ENCODE measurements at places on chromosomes 13 and 19.

GRCh38 chr19:12985049-12985776, 10.1 kb upstream of the NFIX start:
- DNase-seq: peak; percentile 68

DNA sequence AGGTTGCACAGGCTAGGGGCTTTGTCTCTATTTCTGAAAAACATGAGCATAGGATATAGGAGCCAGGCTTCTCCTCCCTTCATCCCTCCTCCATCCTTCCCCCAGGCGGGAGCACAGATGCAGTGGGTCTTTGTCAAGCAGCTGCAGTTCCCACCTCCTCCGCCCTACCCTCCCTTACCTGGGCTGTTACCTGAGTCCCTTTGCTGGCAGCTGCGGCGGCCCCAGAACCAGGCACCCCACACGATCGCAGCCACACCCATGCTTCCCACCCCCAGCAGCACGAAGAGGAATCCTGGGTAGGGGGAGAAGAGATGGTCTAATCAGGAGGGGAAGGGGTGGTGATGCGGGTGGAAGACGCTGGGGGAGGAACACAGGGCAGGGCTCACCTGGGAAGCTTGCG, 7.8 kb downstream of the TMIGD2 start:
- DNase-seq: no peak

DNA sequence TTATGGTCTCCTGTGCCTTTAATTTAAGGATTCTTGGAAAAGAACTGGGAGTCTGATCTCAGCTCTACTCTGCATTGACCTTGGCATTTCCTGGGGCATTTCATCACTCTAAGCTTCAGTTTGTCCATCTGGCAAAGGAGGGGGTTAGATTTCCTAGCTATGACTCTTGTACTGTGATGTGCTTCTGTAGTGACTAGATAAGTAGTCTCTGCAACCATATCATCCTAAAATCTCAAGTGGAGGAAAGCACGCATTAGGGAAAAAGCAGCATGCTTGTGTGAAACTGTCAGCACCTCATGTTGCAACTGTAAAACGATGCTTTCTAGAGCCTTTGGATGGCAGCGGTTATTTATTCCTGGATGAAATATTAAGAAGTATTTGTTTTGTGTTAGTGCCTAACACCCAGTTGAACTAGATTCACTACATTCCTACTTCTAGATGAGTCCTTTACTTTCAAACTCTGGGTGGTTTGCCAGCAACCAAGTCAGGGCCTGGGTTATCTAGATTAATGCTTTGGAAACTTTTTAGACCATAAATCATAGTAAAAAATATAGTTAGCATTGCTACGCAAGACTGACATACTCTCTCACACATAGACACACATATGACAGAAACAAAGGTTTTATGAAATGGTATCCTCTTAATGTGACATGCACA, 6.8 kb downstream of the WDFY2 start:
- no peak for DNase-seq

DNA sequence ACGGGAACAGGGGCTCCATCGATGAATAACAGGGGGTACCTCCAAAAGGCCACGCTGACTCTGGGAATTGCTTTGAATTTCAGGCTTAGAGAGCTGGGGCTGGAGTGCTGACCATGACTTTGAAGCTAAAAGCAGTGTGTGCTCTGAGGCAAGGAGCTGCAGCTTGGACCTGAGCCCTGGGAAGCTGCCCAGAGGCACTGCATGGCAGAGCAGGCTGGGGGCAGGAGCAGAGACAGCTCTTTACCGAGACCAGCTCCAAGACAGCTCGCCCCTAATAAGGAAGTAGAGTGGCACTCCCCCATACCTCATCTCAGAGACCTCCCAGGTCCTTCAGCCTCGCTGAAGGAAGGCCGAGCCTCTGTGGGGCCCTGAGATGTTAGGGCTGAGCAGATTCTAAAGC, 200.2 kb downstream of the COL4A1 start:
- no peak for DNase-seq

GRCh38 chr13:113545455-113545930, 39.1 kb upstream of the TFDP1 start:
- no peak for DNase-seq

DNA sequence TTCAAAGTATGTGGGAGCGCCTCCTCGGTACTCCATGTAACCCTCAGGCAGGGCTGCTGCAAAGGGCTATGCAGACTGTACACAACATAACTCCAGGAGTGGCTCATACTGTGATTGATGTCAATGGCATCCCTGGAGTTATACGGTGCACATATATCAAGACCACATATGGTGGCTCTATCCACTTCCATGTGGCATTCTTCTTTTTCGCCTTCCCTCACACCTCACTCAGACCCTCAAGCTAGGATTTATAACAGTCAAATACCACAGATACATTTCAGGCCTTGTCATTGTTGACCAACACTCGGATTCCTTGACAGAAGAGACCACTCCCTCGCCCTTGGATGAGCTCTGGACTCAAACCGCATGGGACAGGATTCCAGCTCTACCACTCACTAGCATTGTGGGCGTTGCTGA, 11.3 kb upstream of the UBL3 start:
- DNase-seq: no peak

GRCh38 chr13:24693862-24694471, 13.8 kb downstream of the ATP12A start:
- peak; percentile 65 for DNase-seq

DNA sequence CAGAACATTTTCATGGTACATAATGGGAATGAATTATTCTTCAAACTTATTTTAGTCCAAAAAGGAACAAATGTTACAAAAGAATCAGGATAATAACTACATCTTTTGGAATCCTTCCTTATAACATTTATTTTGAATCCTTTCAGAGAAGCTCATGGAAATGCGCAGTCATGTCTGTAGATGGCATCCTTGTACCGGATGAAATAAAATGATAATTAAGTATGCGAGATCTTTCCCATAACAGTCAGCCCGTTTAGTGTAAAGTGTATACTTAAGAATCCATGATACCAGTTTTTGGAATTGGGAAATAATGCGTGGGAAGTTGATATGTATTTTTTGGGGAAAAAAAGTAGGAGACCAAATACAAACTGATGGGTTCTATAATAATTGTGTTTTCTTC, 418.8 kb downstream of the GPC5 start:
- DNase-seq: no peak

DNA sequence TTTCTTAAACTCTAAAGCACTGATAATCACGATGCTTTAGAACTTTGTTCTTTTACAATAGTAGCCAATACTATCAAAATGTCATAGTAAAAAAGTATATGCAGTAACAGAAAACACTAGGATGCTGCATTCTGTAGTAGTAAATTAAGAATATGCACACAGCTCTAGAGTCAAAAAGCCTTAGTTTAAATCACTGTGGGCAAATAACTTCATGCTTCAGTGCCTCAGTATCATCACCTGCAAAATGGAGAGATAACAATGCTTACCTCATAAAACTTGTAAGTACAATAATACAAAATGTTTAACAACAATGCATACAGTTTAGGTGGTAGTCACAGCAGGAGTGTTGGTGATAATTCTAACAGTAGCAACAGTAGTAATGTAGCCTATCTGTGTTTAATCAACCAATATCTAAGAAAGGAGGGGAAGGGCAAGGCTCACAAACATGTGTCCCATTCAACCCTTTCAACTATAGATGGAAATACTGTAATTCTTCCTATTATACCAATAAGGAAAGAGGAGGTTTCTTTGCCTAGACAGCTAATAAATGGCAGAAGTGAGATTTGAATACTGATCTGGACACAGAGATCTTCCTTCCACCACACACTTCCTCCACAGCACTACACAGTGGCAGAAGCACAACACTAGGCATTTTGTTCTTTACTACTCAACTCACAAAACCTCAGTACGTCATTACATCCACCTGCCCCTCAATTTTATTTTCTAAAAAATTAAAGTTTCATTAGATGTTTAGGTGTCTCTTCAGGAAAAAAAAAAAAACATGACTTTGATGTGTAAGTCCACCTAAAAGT, 4.6 kb downstream of the RBM26 start:
- no peak for DNase-seq

DNA sequence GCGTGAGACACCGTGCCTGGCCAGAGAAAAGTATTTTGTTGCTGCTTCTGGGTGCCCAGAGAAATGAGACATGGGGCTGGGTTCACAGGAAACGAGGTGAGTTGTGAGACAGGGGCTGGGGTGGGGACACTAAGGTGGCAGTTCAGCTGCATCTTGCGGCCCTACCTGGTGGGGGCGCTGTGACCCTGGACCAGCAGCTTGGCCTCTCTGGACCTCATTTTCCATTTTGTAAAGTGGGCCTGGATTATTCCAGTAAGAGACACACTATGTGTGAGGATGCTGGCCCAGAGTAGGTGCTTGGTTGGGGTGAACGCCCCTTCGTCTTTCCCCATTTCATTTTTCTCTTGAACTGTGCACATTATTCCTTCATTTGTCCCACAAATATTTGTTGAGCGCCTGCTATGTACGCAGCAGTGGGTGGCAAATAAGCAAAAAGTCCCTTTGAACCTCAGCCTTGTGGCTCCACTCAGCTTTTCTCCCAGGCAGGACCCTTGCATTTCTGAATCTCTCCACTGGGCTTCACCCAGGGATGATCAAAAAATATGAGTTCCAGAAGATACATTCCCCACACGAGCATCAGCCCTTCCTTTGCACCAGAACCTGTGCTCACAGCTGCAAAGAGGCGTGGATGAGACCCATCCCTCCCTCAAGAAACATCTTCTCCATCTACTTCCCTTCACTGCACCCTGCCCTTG, 26.6 kb upstream of the OR10H1 start:
- DNase-seq: no peak

- no peak for DNase-seq
Observed at GRCh38 chr19:21314676-21315075, 14.5 kb downstream of the ZNF708 start.

DNA sequence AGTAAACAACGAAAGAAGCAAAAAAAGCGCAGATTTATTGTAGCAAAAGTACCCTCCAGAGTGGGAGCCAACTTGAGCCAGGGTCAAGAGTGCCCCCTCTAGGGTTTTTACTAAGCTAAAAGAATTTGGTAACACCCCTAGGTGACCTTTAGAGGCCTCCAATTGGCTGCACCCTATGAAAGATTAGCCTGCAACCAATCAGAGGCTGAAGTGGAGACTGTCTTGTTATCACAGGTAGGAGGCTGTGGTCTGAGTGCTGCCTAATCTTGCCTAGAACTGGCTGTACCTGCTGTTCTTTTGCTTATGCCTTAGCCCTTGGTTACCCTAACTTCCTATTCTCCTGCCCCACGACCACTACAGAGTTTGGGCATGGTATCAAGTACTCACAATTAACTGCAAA, 38.3 kb downstream of the ANKRD10 start:
- DNase-seq: no peak

DNA sequence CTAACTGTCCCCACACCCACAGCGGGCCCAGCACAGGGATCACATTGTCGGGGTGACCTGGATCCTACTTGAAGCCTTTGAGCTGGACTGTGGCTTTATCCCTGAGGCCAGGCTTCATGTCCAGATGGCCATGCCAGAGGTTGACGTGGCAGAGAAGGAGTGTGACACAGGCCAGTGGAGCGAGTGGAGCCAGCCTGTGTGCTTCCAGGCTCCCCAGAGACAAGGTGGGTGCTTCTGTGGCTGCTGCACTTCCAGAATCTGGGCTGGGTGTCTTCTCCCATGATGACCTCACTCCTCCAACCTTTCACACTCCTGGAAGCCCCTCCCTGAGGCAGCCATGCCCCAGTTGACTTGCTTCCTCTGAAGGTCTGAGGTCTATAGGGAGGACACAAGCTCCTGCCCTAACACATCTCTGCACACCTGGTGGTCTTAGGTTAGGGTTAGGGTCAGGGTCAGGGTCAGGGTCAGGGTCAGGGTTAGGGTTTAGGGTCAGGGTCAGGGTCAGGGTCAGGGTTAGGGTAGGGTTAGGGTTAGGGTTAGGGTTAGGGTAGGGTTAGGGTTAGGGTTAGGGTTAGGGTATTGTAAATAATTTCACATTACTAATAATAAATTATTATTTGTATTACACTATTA, 13.1 kb upstream of the MZF1 start:
- DNase-seq: no peak

- DNase-seq: no peak
Observed at GRCh38 chr13:21898459-21898858, 227.6 kb downstream of the FGF9 start.

DNA sequence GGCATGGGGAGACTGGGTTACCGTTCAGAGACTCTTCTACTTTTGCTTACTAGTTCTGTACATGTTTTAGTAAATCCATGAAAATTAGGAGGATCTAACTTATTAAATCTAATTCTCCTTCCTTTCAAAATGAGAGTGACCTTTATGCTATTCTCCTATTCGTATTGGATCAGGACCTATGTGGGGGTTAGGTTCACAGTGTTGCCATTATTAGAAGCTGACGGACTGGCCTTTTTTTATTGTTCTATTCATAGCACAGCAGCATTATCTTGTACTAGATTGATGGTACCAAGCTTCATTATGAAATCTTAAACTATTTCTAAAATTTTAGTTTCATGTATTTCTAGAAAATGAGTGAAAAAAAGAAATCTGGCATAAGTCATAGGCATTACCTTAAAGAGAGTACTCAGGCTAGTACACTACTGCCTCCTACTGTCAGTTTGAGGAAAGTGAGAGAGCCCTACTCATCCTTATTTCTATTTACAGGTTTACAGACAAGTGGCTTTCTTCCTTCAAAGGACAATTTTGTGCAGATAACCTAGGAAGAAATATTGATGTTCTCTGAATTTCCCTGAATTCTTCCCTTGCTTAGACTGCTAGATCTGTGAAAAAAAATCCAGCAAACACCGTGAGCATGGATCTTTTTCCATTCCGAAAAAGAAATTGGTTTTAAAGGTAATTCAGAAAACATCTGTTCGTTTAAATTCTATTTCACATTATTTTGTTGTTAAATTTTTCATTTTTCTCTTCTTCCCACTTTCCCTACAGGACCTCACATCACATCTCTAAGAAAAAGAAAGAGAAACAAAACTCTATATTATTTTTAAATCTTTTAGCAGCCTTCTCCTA, 485.5 kb downstream of the DIAPH3 start:
- DNase-seq: peak; percentile 60

DNA sequence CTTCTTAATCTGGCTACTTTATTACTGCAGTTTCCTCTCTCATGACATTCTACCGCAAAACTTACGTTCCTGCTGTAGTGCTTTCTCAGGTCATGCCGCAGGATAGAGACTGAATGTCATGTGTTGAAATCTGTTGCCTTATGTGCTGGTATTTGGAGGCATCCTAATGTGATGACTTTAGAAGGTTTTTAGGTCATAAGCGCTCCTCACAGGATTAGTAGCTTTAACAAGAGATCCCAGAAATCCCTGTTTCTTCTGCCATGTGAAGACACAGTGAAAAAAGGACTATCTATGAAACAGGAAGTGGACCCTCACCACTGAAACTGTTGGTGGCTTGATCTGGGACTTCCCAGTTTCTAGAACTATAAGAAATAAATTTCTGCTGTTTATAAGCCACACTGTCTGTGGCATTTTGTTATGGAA, 209.3 kb downstream of the LACC1 start:
- DNase-seq: no peak

GRCh38 chr19:16380943-16381755, 56.5 kb downstream of the KLF2 start:
- no peak for DNase-seq

All from small intestine (tissue), 16 donors.